ENCODE measurements at places on chromosomes 3 and 15.

DNA sequence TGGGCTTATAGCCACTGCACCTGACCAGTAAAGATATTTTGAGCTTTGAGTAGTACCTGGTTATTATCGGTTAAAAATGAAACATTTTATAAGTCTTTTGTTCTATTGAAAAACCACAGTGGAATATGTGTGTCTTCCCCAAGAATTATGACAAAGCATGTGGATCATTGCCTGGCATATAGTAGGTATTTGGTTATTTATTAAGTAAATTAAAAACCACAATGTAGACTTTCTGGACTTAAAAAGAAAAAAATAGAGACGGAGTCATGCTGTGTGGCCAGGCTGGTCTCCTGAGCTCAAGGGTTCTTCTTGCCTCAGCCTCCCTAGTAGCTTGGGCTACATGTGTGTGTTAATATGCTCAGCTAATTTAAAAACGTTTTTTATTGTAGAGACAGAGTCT is 43.5 kb downstream of the UBE2E2 start:
- DNase-seq = peak; percentile 89

DNA sequence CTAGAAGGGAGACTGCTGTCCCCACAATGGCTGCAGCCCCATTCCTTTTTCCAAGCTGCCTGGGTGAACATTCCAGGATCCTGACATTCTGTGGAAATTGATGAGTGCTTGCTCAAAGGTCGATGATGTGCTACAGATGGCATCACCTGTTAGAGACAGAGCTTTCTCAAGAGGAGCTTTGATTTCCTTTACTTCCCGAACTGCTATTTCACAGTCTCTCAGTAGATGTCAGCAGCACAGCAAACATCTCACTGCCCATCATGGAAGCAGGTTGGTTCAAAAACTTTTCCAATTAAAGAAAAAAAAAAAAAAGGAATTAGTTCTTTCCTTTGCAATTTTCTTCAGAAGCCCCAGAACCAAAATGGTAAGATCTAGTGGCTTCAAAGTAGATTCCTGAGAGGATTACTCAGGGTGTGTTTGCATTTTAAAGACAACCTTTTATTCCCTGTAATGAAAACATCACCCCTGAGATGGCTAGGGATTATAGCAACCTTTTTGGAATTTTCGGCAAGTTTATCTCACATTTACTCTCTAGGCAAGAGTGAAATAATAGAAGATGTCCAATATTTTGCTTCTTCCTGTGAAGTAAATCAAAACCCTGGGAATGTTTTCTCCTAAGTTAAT is 44.8 kb downstream of the POLR2M start:
- peak; percentile 44 for DNase-seq

DNA sequence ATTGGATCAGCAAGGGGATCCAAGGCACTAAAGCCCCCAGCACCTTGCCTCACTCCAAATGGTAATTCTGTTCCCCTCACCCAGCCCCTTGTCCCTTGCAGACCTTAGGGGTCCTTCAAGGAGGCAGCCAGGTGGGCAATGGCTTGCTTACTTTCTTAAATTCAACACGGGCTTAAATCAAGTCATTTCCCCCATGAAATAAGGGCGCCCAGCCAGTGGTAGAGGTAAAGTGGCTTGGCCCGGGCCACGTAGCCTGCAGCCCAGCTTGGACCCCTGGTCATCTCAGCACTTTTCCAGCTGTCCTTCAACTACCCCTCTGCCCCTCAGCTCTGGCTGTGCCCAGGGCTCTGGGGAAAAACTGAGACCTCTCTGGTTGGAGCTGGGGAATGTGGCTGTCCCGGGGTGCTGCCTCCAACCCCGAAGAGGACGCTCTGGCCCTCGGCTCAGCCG is 1.2 kb downstream of the PSTPIP1 start:
- no peak for DNase-seq

GRCh38 chr3:182414586-182414985 is 378.7 kb upstream of the ATP11B start:
- DNase-seq = no peak

- no peak for DNase-seq
These were observed 40.8 kb downstream of the CSNK1G1 start for GRCh38 chr15:64315216-64315615.

GRCh38 chr15:92611995-92612745 is 43.4 kb downstream of the FAM174B start:
- no peak for DNase-seq

DNA sequence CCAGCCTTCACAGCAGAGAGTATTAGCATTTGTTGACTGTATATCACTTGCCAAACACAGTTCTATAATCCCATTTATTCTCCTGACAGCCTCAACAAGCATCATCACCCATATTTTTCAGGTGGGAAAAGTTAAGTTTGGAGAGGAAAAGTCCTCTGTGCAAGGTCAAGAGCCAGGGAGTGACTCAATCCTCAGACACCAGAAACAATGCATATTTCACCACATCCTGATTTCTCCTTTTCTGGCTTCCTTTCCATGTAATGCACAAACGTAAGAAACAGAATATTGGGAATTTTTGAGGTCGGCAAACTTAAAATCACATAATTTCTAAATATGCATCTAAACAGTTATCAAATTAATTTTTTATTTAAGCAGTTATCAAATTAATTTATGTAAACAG is 116.0 kb upstream of the GADL1 start:
- peak; percentile 37 for DNase-seq

DNA sequence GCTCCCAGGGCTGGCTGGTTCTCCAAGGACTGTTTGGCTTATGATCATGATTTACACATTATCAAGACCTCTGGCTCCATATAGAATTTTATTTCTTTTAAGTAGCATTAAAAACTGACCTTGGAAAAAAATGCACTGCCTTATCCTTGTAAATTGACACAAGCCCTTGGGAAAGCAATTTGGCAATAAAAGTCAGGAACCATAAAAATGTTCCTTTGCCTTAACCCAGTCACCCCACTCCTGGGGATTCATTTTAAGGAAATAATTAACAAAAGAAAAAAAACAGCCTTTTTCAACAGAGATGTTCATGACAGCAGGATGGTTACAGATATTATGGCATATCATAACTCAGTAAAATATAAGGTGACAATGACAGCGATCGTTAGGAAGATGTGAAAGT is 51.6 kb upstream of the NR2E3 start:
- peak; percentile 86 for DNase-seq

GRCh38 chr15:90760661-90761232 is 43.6 kb downstream of the BLM start:
- DNase-seq = no peak

GRCh38 chr15:49718846-49719245 is 98.0 kb downstream of the DTWD1 start:
- no peak for DNase-seq

DNA sequence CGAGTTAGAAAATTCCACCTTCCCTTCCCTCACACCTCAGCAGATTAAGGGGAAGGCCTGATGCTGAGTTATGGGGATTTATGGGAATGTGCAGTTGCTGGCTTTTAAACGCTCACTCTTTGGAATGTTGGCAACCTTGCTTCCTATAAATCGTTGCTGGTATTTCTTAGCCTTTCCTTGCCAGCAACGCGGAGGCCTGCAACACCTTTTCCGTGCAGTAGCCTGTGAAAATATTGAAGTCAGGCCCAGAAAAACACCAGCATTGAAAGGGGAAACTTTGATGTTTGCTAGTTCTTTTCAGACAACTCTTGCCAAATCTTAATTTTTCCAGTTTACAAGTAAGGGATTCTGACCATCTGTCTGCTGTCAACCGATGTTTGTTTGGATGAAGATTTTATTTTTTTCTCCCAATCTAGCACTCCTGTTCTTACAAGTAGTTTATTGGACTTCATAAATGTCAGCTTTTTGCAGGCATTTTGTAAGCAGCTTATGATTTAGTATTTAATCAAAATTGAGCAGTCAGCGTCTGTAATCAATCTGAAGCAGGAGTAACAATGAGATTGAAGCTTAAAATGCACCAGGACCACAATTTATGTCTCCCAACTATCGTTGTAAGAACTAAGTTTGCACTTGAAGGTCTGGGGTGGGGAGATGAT is 251.0 kb downstream of the RPLP1 start:
- peak; percentile 74 for DNase-seq
